ENCODE measurements at places on chromosomes 2 and 18. TPM values are rescaled to one million over a fixed set of nuclear protein-coding genes. Genes with fewer than 3 reads are reported as not detected.

The RTP5 gene
- total RNA-seq = not detected

The KIAA2012 gene
- not detected for total RNA-seq

The IL36RN gene
- not detected for total RNA-seq

The IMP4 gene
- 79.3 TPM for total RNA-seq

The UGT1A4 gene
- not detected for total RNA-seq

- DNase-seq = no peak
These were observed 137.2 kb downstream of the TFCP2L1 start for GRCh38 chr2:121147766-121148165.

GRCh38 chr2:34001557-34001956 lies 402.5 kb upstream of the FAM98A start:
- no peak for DNase-seq

- DNase-seq = no peak
These were observed 2.6 kb upstream of the RNF149 start for GRCh38 chr2:101310834-101311695.

GRCh38 chr2:214995926-214996670 lies 142.3 kb downstream of the ABCA12 start:
- DNase-seq = no peak

- DNase-seq = no peak
These were observed 316.5 kb downstream of the SOX11 start for GRCh38 chr2:6008726-6009125.

DNA sequence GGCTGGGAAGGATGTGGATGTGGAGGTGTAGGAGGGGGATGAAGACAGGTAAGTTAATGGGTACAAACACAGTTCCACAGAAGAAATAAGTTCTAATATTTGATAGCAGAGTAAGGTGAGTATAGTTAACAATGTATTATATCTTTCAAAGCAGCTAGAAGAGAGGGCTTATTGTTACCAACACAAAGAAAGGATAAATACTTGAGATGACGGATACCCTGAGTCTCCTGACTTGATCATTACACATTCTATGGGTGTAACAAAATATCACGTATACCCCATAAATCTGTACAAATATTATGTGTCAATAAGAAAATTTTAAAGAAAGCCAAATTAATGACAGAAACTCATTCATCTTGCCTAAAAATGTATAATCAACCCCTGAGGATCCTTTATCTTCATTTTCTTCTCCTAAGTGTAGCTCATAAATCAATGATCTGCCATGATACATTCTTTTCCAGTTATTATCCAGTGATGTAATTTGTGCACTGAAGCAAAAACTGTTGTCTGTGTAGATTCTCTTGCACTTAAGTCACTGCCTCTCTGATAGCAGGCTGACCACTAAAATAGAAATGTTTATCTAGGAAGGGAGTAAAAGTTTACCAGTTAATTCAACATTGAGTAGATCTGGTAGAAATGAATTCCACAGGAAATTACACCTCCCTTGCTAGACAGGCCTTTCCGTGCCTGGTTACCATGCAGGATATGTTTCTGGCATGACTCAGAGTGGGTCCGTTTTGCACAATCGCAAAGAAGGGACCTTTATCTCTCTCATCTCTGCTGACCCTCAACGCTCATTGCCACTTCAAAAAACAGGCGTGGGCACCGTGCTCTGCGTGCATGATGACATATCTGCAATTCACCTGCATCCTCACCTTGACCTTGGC lies 249.7 kb upstream of the NCKAP5 start:
- no peak for DNase-seq

DNA sequence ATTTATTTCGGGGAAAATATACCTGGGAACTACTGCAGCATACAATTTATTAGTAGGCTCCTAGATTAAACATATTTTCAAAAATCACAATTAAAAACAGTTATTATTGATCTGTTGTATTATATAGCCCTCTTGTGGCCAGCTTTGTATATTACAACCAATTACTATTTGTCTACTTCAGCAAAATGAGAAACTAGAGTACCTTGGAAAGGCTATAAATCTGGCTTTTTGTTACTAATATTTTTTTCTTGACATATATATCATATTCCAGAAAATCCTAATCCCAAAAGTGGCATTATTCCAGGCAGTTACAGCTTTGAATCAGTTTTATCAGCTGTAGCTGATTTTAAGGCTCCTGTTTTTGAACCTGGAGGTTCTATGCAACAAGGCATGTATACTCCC lies 101.2 kb downstream of the UBR3 start:
- no peak for DNase-seq

DNA sequence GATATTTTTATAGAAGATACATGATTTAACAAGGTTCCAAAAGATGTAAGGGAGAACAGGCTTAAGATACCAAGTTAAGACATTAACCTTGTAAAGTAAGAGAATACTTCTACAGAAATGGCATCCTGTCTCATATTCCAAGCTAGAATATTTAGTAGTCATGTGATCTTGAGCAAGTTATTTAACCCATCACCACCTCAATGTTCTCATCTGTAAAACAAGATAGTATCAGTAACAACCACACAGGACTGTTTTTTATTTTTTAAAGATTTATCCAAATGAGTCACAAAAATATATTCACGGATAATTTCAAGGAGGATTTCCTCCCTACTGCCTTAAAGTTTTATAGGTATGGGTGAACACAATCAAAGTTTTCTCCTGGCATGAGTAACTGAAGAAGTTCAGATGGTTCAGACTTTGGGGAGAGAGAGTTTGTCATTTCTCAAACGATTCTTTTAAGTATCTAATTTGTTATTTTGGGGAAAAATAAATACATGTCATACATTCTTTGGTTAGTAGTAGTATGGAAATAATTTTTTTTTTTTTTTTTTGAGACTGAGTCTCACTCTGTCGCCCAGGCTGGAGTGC lies 25.9 kb downstream of the ROCK1 start:
- DNase-seq = no peak

DNA sequence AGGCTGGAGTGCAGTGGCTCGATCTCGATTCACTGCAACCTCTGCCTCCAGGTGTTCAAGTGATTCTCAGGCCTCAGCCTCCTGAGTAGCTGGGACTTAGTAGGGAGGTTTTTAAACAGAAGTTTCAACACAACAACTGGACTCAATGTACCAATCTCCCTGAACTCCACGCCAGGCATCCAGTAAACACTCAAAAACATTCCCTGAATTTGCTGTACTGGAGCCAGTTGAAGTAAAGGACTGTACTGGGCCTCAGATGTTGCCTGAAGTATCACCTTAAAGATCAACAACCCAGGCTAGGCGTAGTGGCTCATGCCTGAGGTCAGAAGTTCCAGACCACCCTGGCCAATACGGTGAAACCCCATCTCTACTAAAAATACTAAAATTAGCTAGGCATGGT lies 22.4 kb downstream of the RAB1A start:
- no peak for DNase-seq
